ENCODE measurements at places on chromosomes 1 and 21. TPM values are rescaled to one million over a fixed set of nuclear protein-coding genes. Genes with fewer than 3 reads are reported as not detected.

Gene HEYL
- 35.4 TPM for total RNA-seq

Gene ATP6V1G3
- total RNA-seq, result not detected

Gene NDC1
- 6.4 TPM for total RNA-seq

Gene RCAN1
- total RNA-seq, result 38.0 TPM

Gene CLEC20A
- total RNA-seq, result not detected

Gene HPCAL4
- 2.8 TPM for total RNA-seq

Gene RHBG
- total RNA-seq, result not detected

Gene BSND
- not detected for total RNA-seq

Gene LDLRAD2
- not detected for total RNA-seq

Gene ERO1B
- total RNA-seq, result 7.6 TPM

Gene OTUD3
- 2.4 TPM for total RNA-seq

Gene PRAMEF10
- total RNA-seq, result not detected

GRCh38 chr1:32871364-32872191 lies 866 bp upstream of the FNDC5 start:
- peak; percentile 68 for DNase-seq

DNA sequence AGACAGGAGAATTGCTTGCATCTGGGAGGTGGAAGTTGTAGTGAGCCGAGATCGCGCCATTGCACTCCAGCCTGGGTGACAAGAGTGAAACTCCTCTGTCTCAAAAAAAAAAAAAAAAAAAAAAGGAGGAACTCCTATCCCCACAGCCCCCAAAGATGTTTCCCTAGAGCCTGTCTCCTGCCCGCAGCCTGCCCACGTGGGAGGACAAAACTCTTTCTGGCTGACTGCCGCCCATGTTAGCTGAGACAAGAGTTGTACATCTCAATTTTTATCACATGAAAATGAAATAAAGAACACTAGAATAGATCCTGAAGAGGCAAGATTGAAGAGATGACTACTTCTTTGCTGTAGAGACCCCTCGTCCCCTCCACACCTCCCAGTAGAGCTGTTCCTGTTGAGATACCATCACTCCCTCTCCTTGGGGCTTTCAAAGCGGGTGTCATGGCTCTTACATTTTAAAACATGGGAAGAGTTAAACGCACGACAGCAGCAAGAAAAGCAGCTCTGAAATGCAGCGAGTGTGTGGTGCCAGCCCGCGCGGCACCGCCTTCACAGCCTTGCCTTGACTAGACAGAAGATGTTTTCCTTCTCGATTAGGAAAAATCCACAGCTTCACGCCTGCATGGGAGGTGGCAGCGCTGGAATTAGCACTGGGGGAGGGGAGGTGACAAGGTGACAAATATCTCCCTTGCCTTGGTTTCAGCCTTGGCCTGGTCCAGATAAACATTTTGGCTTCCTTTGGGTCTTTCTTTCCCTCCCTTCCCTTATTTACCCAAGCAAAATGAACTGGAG lies 253.4 kb upstream of the CSF3R start:
- no peak for DNase-seq

GRCh38 chr1:19645411-19646251 lies 1.5 kb downstream of the NBL1 start:
- no peak for DNase-seq

- DNase-seq, result no peak
Measured at GRCh38 chr1:235892202-235892601, 25.5 kb upstream of the LYST start.

DNA sequence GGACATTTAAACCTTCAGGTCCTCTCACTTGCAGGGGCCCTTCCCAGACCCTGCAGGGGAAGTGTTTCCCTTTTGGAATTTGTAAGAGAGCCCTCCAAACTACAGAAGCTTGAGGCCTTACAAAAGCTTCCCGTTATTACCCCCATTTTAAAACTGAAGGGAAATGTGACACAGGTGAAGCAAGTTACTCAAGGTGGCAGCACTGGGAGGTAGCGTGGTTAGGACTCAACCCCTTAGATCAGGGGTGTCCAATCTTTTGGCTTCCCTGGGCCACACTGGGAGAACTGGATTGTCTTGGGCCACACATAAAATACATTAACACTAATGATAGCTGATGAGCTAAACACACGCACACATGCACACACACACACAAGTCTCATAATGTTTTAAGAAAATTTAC lies 15.8 kb upstream of the ZC3H12A start:
- no peak for DNase-seq

DNA sequence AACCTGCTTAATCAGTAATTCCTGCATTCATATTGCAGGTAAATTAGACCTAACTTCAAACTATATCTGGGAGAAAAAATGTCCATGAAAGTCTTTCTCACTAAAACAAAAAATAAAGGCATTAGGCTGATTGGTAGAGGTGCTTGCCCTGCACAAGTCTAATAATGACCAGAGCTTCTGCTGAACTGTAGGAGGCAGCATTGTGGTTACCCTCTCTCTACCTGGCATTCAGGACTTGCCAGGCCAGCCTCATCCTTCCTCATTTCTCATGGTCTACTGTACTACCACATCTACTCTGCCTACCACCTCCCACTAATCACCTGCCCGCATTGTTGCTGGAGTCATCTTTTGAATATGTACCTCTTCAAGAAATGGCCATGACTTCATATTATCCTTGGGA lies 60.8 kb upstream of the KRTAP11-1 start:
- DNase-seq, result no peak

- no peak for DNase-seq
Measured at GRCh38 chr1:236207121-236207520, 64.8 kb downstream of the GPR137B start.

DNA sequence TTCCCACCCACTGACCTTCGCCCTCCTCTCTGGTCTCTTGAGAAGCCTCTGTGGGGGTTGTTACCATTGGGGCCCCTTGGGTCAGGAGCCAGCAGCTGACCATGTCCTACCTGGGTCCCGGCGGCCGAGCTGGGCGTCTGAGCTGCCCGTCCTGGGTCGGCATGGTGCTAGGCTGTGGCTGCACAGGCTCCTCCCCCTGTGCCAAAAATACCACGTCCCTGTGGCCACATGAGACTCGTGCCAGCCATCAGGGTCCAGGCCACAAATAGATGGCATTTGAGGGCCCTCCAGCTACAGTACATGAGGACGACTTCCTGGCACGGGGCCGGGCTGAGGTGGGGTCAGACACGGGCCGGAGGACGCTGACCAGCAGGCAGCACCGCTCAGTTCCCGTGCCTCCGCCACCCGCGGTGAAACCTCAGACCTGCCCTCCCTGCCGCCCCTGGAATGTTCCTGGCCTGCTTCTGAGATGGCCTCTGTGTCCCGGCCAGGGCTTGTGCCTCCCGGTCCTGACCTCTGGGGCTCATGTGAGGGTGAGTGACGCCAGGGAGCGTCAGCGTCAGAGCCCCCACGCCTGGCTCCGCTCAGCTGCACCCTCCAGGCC lies at the start of gene PERM1:
Gene PERM1 (minus strand): TSS at position 139 of the 604 bp plus-strand sequence. CDS start 1,064 bp downstream, outside the sequence.
- DNase-seq, result no peak

GRCh38 chr21:40886931-40887330 lies 40.0 kb upstream of the DSCAM start:
- no peak for DNase-seq

DNA sequence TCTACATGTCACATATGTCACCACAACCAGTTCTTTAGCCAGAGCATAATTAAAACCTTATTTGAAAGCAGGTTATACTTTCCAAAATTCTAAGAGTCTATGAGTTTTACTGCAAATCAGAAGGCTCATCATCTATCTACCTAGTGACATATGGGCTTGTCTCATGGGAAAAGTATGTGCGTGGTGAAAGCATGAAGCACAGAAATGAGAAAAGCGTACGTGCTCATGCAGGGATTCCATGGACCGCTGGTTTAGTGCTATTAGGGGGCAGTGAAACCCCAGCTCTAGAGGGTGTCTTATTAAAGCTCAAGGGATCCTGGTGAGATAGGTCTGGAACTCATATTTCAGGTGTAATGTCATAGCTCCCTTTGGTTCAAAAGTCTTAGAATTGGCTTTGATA lies 50.2 kb downstream of the FAM163A start:
- no peak for DNase-seq

- no peak for DNase-seq
Measured at GRCh38 chr1:42214447-42214871, 49.9 kb upstream of the GUCA2A start.

- DNase-seq, result no peak
Measured at GRCh38 chr21:42900446-42900845, 7.3 kb downstream of the NDUFV3 start.

DNA sequence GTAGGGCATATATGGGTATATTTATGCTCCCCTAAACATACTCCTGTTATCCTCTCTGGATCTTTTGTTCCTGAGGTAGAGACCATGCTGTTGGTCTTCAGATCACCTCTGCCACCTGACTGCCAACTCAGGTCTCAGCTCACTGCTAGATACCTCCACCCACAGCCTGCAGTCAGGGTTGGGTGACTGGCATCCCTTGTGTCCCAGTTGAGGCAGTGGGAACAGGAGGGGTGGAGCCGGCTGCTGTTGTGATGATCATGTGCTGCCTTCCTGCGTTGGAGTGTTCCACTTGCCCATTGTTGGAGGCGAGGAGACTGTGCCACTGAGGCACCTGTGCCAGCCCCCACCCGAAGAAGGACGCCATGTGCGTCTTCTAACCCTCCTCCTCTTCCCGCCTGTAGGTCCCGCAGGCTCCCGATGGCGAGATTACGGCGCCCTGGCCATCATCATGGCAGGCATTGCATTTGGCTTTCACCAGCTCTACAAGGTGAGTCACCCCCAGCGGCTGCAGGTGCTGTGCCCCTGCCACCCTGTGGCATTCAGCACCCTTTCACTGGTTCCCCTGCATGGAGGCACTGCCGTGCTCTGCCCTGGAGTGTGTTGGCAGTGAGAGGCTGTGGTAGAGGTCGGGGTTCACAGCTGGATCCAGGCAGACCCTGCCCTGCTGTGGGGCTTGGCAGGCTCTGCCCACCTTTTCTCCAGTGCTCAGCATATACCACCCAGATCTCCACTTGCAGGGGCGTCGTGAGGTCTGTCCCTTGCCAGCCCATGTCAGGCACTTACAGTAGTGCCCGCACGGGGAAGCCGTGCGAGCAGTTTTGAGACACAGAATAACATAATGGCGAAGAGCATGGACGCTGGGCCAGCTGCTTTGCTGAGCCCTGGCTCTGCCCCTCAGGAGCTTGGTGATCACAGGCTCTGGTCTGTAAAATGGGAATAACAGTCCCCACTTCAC lies 143.5 kb downstream of the PEX14 start:
- DNase-seq, result no peak

GRCh38 chr1:230550428-230550827 lies 91.9 kb upstream of the COG2 start:
- DNase-seq, result no peak

DNA sequence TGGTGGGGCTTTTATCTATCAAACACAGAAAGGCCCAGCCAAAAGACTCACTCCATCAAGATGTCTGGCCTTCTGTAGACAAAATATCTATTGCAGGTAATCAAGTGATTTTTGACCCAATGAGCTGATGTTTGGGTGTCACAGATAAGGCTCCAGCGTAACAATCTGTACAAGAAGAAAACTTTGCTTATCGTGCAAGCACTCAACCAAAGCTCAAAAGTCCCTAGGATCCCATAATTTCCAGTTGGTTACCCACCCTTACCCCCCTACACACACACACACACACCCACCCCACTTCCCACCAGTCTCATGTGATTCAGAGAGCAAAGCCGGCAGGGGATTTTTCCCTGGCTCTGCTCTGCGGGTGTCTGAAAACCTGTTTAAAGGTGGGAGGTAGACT lies 5.8 kb downstream of the ITPKB start:
- no peak for DNase-seq

- no peak for DNase-seq
Measured at GRCh38 chr21:29245104-29245643, 53.5 kb upstream of the BACH1 start.

- DNase-seq, result no peak
Measured at GRCh38 chr1:150235294-150235851, 539 bp downstream of the ANP32E start.

DNA sequence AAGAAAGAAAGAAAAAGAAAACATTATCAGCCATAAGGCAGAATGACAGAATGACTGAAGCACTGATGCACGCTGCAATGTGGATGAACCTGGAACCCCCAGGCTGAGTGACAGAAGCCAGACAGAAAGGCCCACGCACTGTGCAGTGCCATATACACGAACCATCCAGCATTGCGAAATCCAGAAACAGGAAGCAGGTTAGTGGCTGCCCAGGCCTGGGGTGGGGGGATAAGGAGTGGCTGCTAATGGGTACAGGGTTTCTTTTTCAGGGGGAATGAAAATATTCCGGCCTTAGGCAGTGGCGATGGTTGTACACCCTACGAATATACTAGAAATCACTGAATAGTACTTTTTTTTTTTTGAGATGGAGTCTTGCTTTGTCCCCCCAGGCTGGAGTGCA lies 57.0 kb downstream of the CHD5 start:
- no peak for DNase-seq

- DNase-seq, result no peak
Measured at GRCh38 chr21:19461481-19462205, 1058.1 kb upstream of the TMPRSS15 start.

- DNase-seq, result peak; percentile 59
Measured at GRCh38 chr21:31409831-31410487, 65.9 kb upstream of the TIAM1 start.

DNA sequence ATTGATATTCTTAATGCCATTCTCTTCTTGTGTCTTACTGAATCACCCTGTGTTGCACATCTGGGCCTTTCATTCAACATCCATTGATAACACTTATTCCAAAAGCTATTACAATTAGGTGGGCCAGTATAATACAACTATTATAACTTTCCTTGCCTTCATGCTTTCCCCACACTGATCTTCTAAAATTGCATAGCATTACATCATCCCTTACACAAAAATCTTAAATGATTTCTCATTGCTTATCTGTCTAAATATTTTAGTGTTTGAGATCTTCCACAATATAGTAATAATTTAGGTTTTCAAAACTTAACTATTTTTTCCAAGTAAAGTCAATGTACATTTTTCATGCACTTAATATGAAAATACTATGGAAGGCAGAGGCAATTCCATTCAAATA lies 1634.1 kb downstream of the PLA2G4A start:
- no peak for DNase-seq

GRCh38 chr1:20361805-20362381 lies 71.2 kb downstream of the VWA5B1 start:
- no peak for DNase-seq

DNA sequence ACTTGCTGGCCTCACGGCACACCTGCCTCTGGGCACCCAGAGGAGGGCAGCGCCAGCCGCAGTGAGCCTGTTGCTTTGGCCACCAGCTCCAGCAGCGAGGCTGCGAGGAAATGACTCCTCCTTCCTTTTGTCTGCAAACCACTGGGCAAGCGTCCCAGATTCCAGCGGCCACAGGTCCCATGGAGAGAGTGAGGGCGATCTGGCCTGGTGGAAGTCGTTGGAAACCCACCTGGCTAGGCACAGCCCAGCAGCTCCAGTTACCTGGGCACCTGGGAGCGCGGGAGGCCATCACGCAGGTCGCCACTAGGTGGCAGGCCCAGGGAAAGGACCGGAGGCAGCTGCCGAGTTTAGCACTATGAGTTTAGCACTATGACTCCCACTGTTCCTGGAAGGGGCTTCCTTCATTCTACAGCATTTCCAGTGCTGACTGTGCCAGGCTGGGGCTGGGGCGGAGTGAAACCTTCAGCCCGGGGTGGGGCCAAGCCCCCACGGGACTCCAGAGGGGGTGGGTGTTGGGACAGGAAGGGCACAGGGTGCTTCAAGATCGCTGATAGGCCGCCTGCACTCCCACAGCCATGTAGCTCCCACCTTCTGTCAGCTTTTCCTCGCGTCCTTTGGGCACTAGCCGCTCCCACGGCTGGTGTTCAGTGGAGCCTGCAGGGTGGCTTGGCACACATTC lies 1.1 kb upstream of the ESPN start:
- no peak for DNase-seq

- no peak for DNase-seq
Measured at GRCh38 chr1:91731815-91732214, 154.1 kb downstream of the TGFBR3 start.
